Hepatic stellate cell (primary cell): ENCODE measurements at places on chromosomes 5 and 9.
A peak's percentile ranks its signal among the peaks of the same experiment; 100 is the strongest.

DNA sequence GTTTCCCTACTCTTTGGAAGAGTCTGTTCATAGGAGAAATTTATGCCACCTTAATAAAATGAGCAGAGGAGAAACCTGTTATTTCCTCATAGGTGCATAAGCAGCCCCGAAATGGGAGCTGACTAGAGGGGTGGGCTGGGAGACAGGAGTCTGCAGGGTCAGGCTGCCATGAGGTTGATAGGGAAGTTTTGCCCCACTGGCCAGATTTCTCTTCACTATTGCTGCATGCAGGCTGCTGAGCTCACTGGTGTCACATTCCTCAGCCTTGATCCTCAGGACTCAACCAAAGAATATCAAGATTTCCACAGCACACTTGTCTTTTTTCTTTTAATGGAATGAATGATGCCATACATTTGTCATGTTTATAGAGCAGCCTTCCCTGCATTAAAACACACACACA is 60.7 kb downstream of the BHMT start:
- DNase-seq: no peak

DNA sequence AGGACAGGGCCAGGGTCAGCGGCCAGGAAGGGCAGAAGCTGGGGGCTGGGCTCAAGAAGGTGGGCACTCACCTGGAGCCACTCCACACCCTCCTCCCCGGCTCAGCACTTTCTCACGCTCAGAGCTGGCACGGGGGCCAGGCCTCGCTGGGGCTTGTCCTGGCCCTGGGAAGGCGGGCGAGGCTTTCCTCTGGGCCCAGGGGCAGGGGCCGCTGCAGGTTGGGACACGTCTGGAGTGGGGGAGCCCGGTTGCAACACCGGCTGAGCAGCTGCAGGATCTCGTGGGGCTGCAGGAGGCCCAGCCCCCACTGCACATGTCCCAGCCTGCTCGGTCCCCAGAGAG is 38.9 kb upstream of the EGFL7 start:
- DNase-seq: no peak

GRCh38 chr9:32092031-32092430 is 292.4 kb upstream of the ACO1 start:
- no peak for DNase-seq

DNA sequence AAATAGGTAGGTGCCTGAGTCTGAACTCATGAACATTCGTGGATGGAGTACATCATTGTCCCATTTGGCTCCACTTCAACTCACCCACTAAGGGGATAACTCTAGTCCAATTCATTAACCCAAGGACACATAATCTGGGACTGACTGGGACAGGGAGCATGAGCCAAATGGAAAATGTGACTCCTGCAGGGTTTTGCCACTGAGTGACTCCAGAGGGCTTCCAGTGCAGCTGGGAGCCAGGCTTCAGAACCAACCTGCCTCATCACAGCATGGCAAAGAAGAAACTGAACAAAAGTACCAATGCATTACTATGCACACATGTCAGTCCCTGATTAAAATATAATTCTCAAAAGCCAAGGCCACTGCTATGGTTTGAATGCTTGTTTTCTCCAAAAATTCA is 159.7 kb upstream of the SNX2 start:
- DNase-seq: no peak

DNA sequence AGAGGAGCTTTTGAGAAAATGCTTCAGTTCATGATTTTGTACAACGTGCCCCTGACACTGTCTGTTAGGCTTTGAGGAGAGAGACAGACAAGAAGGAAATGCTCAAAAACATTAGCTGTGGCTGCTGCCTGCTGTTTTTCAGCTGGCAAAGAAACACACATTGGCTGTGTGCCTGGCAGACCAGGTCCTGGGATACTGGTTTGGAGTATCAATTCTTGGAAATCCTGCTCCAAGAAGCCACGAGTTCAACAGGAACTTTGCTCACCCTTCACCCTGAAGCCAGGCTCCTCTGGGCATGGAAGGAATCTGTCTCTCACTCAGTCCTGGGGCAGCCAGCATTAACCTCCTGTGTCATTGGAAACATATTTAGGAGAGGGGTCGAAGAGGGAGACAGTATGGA is 245.5 kb downstream of the AUH start:
- DNase-seq: no peak

- no peak for DNase-seq
These were observed 396.1 kb downstream of the MAN2A1 start for GRCh38 chr5:110085826-110086225.

- no peak for DNase-seq
These were observed 6.0 kb downstream of the ISL1 start for GRCh38 chr5:51389288-51389576.

DNA sequence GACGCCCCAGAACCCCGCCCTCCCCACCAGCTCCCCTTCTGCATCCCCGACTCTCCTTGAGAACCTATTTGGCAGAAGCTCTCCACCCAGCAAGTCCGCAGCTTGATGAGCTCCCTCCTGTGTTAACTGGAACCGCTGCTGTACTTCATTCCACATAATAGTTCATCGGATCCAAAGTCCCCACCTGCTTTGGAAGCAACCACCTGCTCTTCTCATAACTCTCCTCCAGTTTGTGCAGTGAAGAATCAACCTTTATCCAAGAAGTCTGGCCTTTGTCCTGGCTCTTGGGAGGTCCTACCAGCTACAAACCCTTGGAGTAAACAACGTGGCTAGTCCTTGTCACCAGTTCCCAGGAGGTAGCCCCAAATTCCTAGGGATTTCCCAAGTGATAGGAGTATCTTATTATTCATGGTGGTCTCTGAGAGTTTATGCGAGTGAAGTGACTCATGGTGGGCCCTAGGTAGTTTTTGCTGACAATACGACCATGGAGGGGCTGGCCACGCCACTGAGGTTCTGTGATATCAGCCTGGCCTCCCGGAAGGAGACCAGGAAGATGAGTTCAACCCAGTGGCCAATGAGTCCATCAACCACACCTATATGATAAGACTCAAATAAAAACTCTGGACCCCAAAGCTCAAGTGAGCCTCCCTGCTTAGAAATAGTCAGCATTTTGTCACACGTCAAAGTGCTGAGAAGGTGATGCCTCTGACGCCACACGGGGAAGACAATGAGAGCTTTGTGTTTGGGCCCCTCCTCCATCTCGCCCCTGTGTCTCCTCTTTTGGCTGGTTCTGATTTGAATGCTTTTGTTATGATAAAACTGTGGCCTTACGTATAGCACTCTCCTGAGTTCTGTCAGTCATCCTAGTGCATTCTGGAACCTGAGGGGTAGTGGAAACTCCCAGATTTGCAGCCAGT is 3.6 kb upstream of the IL4 start:
- no peak for DNase-seq

DNA sequence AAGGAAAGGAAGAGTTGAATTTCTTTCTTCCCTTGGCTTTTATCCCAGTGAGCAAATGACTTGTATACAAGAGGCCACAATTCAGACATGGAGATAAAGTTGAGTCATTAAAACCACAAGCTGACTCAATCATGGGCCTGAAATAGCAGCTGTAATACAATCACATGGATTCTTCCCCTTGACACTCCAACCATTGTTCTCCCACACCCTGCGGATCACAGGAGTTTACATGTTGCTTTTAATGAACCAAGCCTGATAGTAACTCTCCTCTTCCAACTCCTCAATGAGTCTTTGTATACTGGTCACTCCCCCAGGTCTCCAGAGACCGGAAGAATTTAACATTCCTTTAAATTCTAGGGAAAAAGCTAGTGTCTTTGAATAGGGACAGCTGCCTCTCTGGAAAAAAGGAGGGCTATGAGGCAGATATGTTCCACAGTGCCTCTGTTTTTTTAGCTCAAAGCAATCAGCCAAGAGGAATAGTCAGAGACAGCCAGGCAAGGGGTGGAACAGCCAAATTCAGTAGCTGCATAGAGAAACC is 32.4 kb downstream of the PCDHGC5 start:
- peak; percentile 80 for DNase-seq

DNA sequence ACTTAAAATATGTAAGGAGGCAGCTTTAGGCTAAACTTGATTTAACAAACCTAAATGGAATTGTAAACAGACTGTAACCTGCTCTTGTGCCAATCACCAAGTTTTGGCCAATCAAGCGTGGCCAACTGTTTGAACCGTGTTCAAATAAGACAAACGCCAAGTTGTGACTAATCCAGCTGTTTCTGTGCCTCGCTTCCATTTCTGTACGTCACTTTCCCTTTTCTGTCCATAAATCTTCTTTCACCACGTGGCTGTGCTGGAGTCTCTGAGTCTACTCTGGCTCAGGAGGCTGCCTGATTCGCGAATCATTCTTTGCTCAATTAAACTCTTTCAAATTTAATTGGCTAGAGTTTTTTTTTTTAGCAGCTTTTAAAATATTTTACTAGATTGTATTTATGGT is 71.3 kb downstream of the LIX1 start:
- DNase-seq: no peak

DNA sequence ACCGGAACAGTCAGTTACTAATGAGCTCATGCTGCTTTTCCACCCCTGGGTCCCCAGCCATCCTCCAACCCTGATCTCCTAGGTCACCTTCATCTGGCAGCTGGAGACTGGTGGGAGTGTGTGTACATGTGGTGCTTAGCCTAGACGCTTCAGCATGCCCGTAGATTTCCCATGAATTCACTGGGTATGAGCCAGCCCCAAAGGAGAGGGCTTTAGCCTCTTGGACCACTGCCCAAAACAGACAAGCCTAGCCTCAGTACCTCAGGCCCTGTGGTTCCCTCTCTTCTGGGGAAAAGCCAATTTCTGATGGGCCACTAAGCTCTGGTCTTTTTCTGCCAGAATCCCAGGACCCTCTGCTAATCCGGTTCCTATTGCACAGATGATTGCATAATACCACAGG is 48.0 kb upstream of the ASTN2 start:
- no peak for DNase-seq

GRCh38 chr5:116695681-116696080 is 121.1 kb upstream of the SEMA6A start:
- DNase-seq: no peak

DNA sequence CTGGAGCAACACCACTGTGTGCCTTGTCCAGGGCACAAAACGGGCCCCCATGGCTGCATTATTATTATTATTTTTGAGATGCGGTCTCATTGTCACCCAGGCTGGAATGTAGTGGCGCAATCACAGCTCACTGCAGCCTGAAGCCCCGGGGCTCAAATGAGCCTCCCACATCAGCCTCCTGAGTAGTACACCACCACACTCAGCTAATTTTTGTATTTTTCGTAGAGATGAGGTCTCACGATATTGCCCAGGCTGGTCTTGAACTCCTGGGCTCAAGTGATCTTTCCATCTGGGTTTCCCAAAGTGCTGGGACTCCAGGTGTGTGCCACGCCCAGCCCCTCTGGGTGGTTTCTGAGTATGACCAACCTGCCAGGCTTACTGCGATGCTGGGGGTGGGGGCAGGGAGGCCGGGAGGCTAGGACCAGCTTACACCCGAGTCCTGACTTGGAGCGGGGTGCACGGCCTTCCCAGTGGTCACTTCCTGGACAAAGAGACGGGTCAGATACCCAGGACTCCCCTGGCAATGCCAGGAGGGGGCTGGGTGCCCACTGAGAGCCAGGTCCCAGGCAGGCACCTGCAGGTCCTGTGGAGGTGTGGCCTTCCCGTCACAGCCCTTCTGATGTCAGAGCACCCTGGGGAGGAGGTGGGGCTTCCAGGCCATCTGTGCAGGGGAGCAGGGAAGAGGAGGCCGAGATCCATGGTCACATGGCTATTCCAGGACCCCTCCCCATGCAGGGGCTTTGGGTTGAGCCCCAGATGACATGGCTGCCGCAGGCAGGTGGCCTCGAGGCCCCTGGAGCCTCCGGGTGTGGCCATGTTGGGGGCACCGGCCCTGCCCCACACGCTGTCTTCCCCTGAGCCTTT is 8.3 kb upstream of the NRARP start:
- no peak for DNase-seq

- no peak for DNase-seq
These were observed 76.5 kb upstream of the GOLM1 start for GRCh38 chr9:86175743-86176456.

DNA sequence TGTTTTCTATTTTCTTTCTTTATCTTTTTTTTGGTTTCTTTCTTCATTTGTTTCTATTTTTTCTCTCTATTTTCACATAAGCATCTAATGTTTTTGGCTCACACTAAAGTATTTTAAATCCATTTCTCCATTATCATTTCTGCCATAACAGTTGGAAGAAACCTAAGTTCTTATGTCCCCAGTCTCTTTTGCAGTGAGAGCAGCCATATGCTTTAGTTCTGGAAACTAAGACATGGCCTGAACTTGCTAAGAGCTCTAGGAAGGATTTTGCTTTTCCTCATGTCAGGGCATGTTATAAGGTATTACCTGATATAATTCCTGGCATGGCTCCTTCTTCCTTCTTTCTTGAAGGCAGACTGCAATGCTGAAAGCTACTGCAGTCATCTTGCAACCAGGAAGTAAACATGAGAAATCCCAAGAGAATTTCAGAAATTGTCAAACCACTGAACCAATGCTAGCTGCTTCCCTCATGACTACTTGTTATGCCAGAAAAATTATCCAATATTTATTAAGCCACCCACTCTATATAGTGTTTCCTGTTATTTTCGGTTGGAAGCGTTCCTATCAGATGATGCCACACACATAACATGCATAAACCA is 171.1 kb downstream of the TAF11L14 start:
- no peak for DNase-seq

GRCh38 chr9:125436613-125437443 is 175.2 kb downstream of the GAPVD1 start:
- DNase-seq: no peak

- DNase-seq: peak; percentile 19
These were observed 12.8 kb upstream of the NRARP start for GRCh38 chr9:137314561-137315560.

DNA sequence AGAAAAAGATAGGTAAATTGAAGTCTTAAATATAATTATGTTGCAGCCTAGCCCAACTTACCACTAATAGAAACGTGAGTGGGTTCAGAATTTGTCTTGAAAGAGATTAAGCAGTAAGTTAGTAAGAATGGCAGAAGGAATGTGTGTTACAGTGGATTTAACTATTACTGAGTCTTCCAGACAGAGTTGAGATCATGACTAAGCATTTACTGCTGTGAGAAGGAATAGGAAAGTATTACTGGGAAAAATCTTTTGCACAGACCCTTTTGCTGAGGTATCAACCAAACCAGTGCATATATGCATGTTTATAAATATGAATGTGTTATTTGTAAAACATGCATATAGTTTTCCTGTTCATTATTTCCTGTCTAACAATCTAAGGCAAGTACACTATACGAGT is 112.8 kb upstream of the EFNA5 start:
- DNase-seq: no peak
